Pancreas (tissue), 10 donors: ENCODE measurements at places on chromosomes 12 and 14.

GRCh38 chr12:124745891-124746570 is 117.6 kb downstream of the SCARB1 start:
- peak; percentile 85 for DNase-seq

DNA sequence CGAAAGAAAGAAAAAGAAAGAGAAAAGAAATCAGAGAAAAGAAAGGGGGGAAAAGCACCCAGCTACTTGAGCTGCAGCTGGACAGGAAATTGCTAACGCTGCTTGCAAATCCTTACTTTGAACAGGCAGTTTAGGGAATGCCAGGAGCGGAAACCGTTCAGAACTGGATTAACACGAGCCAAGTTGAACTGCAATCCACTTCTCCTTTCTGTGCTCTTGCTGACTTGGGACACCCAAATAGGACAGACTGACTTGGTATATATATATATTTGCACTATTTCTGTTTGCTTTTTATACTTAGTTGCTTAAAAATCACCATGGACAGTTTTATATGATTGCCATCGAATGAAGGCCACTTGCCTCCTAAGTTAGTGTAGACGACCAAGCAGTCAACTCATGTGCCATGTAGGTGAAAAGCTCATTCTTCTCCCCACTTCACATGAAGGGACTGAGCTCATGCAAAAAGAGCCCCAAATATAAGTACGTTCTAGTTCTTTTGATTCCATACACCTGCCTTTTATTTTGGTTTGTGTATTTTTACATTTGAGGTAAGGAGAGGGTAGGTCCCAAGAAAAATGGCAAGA is 5.5 kb downstream of the DUSP6 start:
- no peak for DNase-seq

DNA sequence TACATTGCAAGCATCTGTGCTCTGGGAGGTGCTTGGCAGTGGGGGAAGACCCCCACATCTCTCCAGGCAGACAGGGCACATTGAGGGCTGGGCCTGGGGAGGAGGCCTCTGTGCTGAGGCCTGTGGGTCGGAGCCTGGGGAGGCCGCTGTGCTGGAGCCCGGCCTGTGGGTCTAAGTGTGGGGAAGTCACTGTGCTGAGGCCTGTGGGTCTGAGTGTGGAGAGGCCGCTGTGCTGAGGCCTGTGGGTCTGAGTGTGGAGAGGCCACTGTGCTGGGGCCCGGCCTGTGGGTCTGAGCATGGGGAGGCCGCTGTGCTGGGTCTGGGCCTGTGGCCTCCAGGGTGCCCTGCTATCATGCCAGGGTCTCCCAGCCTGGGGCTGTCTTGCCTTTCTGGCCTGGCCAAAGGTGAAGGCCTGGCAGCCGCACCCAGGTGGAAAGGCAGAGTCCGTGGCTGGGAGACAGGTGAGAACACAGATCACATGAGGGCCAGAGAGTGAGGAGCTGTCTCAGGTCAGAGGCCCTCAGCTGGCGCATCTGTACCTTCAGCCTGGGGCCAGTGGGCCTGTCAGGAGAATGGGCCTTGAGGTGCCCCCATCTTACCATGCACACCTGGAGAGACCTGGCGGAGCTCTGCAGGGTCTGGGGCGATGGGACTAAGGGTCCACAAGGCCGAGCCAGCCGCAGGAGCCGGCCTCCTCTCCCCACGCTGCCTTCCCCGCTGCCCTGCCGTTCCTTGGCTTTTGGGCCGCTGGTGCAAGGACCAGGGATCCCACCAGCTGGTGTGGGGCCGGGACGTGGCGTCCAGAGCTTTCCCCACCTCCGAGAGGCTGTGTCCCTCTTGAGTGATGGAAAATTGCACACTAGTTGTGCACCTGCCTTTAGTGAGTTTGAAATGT is 18.6 kb upstream of the CRIP2 start:
- DNase-seq = no peak

DNA sequence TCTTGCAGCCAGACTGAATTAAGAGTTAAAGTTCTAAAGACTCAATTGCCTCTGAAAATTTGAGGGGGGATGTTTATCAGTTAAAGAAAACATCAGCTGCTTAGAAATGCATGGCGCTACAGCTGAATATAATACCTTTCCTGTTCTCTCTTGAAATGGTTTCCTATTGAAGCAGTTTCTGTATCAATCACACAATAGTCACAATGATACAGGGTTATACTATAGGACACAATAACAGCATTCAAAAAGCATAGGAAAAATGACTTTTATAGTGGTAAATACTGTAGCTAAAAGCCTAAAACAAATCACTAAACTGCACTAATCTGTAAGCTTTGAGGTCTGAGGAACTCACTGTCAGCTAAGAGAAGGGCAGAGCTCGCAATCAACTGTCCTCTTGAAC is 15.2 kb downstream of the MDGA2 start:
- DNase-seq = no peak

DNA sequence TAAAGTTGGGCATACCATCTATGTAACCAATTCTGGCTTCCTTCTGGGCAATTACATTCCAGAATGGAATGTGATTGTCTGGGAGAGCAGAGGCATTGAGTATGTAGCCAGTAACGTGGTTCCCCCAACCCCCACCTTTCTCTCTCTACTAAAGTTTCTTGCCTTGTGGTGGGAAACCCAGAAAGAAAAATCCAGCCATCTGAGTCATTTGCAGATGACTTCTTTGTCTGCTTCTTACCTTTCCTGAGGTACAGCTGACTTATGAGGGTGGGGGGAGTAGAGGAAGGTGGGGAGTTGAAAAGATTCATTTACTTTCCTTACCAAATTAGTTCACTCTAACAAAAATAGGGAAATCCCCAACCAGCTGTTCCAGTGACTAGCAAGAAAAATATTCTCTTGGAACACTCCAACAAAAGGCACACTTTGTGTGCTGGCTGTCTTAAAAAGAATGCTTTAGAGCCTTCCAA is 112.1 kb upstream of the FRMD6 start:
- no peak for DNase-seq

DNA sequence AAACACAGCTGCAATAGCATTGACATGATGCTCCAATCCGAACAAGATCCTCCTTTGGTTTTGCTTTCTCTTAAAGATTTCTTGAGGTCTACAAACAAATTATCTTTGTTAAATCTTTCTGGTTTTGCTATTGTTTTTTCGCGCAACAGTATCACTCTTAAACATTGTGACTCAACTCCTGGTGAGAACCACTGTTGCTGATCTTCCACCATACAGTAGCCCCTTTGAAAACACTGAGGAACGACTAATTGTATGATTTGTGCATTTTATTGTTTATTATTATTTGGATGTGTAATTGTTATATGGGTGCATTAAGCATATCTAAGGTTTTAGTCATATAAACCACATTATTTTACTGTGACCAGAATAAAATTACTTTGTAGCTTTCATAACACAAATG is 282.8 kb downstream of the EGLN3 start:
- no peak for DNase-seq

GRCh38 chr14:95871531-95871930 is 5.1 kb upstream of the TUNAR start:
- DNase-seq = no peak
